Natural killer cell (primary cell): ENCODE measurements at places on chromosomes 4 and X. TPM values are rescaled to one million over a fixed set of nuclear protein-coding genes. Genes with fewer than 3 reads are reported as not detected.

DNA sequence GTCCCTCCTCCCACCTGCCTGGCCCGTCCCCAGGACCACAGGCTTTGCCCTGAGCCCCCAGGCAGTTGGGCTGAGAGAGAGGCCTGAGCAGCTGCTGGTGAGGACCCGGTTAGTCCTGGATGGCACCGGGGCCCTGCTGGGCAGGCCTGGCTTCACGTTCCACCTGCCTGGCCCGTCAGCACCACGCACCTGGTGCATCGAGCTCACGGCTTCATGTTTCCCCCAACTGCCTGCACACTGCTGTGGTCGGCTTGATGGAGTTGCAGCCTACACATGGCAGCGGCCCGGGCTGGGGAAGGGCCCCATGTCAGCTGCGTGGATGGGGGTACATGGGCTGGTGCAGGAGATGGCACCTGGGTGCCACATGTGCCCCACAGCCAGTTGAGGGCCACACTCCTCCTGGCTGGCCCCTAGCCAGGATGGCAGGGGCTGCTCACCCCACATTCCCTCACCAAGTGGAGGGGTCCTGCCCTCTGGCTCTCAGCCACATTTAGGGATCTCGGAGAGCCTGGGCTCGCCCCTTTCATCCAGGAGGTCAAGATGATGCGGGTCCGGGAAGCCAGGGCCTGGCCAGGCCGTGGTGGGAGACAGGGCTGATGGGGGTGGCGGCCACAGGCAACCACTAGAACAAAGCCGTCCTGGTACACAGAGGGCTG is 28.5 kb downstream of the NKX1-1 start:
- no peak for DNase-seq

GRCh38 chrX:107465932-107466620 is 16.6 kb downstream of the FRMPD3 start:
- DNase-seq, result peak; percentile 6

The HTN3 gene
- total RNA-seq, result not detected

The FGB gene
- not detected for total RNA-seq

DNA sequence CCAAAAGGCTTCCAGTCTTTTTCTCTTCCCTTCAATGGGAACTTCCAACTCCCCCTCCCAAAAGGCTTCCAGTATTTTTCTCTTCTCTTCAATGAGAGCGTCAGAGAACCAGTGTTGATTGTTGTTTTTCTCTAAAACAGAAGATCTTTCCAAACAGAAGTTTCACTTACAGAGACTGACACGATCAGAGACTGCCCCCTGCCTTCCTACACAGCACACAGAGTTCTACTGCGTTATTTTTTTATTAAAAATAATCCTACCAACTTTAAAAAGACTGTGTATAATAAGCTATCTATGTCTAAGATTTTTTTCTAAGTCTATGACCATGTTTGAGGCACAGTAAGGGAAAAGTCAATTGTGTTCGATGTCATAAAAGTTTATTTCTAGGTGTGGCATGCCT is 3.5 kb upstream of the HTR2C start:
- DNase-seq, result no peak

GRCh38 chr4:138562544-138562991 is 320.4 kb upstream of the SLC7A11 start:
- no peak for DNase-seq

The PDCL2 gene
- not detected for total RNA-seq

- no peak for DNase-seq
Measured at GRCh38 chrX:130100180-130100579, 10.1 kb downstream of the ELF4 start.

DNA sequence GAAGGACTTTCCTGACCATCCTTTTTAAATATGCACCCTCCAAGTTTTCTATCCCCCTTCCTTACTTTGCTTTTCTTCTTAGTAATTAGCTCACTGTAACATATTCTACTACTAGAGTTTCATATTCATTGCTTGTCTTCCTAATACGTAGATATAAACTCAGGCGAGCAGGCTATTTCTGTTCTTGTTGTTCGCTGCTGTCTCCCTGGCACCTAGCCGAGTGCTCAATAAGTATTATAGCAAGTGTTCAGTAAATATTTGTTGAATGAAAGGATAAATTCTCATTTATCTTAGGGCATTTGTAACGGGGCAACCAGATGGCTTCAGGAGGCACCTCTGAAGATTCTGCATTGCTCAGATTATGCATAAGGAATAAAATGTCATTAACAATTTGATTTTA is 6.8 kb upstream of the RHOH start:
- no peak for DNase-seq

DNA sequence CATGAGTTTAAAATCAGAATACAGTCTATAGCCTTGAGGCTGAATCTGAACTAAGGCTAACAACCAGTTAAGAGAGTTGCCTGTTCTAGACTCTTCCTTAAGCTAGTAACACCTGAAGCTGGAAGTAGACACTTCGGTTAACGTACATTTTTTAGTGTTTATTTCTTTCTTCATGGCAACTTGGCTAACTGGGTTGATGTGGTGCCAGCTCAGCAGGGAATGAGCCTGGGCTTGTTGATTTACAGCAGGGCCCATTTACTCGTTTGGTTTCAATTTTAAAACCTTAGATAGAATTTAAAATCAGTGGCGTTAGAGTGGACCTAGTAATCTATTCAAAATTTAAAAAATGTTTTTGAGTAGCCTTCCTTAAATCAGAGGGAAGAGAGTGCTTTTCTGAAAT is 137.6 kb upstream of the ESX1 start:
- no peak for DNase-seq

DNA sequence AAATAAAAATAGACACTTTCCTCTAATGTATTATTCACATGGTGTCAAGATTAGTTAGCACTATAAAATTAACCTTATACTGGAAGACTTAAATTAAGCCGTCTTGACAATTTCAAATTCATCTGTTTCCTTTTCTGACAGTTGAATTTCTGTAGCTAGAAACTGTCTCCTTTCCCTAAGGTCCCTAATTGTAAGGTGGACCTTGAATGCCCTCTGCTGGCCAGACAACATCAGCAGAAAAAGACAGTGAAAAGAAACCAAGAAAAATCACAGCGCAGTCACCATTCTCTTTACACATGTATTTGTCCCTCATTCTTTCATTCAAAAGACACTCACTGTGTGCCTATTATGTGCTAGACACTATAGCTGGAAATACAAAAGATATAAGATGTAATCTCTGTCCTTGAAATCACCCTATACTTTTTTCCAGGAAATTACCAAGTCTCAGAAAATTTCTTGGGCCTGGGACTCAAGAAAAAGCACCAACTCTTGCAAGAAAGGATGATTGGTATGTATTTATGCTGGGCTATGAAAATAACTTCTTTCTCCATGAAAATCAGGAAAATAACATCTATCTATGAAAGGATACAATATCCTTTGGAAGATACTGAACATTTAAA is 32.7 kb upstream of the AMBN start:
- DNase-seq, result no peak

- DNase-seq, result no peak
Measured at GRCh38 chr4:139441029-139441428, 12.9 kb upstream of the RAB33B start.

GRCh38 chr4:120544838-120545237 is 377.7 kb downstream of the PRDM5 start:
- DNase-seq, result no peak

The ATP2B3 gene
- not detected for total RNA-seq

DNA sequence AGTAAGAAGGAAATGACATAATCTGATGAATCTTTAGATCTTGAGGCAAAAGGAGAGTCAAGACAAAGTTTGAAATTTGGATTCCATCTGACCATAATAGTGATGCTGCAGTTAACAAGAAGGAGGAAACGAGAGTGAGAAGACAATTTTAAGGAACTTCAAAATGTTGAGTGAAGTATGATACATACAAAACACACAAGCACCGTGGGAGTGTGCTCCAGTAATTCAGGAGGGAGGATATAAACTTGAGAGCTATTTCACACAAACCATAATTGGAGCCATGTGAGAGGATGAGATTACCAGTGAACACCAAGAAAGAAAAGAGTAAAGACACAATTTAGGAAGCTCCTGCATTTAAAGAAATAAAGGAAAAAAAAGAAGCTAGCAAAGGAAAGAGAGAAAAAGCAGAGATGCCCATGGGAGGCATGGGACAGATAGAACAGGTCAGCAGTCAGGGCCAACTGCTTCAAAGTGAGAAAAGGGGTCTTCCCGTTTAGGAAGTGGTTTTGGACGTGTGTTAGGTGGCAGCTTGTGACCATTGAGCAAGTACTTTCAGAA is 150.7 kb upstream of the SLC7A11 start:
- DNase-seq, result no peak

The ZIC3 gene
- not detected for total RNA-seq

GRCh38 chr4:8050555-8051206 is 107.9 kb downstream of the ABLIM2 start:
- DNase-seq, result no peak

GRCh38 chr4:141599853-141600252 is 36.5 kb upstream of the IL15 start:
- no peak for DNase-seq

GRCh38 chrX:118961866-118962560 is 12.4 kb upstream of the LONRF3 start:
- no peak for DNase-seq

The RPS6KA6 gene
- not detected for total RNA-seq

GRCh38 chrX:72018277-72019112 is 107.8 kb downstream of the NHSL2 start:
- DNase-seq, result peak; percentile 80

GRCh38 chr4:114366368-114366767 is 232.2 kb upstream of the UGT8 start:
- DNase-seq, result no peak

GRCh38 chr4:177740563-177740962 is 298.3 kb upstream of the AGA start:
- no peak for DNase-seq

The BGN gene
- total RNA-seq, result not detected

DNA sequence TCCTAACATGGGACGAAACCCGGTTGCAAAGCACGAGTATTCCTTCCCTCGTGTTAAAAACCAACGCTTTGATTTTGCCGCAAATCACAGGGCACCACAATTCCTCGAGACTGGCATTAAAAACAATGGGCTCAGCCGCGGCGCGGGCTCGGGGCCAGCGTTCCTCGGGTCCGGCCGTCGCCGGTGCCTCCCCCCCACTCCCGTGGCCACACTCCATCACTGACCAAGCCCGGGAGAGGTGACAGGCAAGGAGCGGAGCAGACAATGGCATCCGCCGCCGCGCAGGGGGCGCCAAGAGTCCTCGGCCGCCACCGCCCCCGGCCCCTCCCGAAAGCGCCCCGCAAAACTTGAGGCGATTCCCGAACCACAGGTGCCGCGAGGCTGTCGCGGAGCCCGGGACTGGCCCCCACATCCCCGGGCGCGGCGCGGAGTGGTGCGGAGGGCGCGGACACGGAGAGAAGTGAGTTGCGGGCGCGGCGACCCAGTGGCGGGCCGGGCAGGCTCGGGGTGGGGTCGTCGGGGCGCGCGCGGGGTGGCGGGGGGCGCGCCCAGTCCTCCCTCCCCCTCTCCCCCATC is 445 bp downstream of the AP1S2 start:
- DNase-seq, result peak; percentile 60
